ENCODE measurements at places on chromosomes 3 and 15.

DNA sequence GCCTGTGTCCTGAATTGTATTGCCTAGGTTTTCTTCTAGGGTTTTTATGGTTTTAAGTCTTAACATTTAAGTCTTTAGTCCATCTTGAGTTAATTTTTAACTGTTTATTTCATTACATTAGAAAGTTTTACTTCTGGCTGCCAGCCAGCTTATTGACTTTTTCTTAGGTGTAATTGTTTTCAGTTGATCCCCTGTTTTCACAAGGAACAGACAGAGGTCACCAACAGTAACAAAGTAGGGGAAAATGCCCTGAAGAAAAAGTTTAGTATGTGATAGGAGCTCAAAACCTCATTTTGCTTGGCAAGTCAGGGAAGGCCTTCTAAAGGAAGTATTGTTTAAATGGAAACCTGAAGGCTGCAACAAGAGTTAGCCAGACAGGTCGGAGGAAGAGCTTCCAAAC, 10.4 kb downstream of the WDR48 start:
- no peak for DNase-seq

GRCh38 chr3:97417-98258, 98.9 kb upstream of the CHL1 start:
- no peak for DNase-seq

- DNase-seq = no peak
Observed at GRCh38 chr3:172102883-172103310, 63.5 kb downstream of the FNDC3B start.

DNA sequence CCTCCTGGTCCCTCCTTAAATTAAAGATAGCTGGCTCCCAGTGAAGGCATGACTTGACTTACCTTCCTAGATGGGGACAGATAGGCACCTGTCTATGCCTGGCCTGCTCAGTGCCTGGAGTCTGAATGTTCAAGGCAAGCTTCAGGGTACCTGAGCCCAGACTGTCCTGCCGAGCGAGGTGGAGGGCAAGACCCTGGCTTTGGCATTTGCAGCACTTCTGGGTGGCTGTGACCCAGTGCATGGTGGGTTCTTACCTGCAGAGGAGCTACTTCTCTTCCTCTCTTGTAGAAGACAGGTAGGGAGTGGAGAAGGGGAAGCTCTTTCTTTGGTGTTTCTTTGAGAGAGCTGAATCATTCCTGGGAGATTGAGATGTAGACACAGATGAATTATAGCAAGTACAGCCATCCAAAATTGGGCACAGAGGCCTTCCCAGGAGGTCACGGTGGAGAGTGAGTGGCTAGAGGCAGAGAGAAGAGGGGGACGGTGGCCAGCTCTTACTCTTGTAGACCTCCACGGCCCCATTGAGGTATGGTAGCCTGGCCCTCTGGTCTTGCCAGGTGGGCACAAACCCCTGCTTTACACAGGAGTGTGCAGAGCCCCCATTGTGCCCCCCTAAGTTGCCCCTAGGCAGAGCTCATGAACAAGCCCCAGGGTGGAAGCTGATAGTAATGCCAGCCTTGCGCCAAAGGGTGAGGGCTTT, 402.5 kb upstream of the TPM1 start:
- no peak for DNase-seq

Data from ureter (tissue), 1 donor.